ENCODE measurements at places on chromosomes 1 and 21.

GRCh38 chr1:44660176-44660575 is 14.1 kb downstream of the TMEM53 start:
- no peak for DNase-seq

GRCh38 chr1:30146448-30146847 is 576.9 kb downstream of the MATN1 start:
- DNase-seq = no peak

GRCh38 chr1:154844297-154844681 is 25.8 kb downstream of the KCNN3 start:
- no peak for DNase-seq

GRCh38 chr1:178684542-178685000 is 40.5 kb upstream of the RALGPS2 start:
- DNase-seq = no peak

DNA sequence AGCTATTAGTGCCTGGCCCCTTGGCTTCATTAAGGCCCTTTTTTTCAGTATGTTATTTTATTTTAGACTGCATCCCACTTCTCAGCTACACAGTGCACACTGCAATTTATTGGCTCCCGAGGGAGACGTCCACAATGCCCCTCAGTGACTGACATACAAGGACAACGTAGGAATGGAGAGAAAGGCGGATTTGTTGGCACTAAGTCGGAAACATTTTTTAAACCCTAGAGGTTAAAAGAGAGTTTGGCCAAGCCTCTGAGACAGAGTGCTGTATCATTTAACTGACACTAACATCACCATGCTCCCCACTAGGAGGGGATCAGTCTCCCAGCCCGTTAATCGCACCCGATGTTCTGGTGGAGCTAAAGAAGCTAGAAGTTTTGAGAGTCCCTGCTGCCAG is 45.7 kb upstream of the FOXD3 start:
- DNase-seq = no peak

Measured in stimulated activated CD4-positive, alpha-beta T cell treated with anti-CD3 and anti-CD28 coated beads, Interleukin-12 subunit alpha, Interleukin-12 subunit beta, amount 100 ng/mL, for 48 hours (primary cell).